ENCODE measurements at places on chromosomes 2 and 18.

DNA sequence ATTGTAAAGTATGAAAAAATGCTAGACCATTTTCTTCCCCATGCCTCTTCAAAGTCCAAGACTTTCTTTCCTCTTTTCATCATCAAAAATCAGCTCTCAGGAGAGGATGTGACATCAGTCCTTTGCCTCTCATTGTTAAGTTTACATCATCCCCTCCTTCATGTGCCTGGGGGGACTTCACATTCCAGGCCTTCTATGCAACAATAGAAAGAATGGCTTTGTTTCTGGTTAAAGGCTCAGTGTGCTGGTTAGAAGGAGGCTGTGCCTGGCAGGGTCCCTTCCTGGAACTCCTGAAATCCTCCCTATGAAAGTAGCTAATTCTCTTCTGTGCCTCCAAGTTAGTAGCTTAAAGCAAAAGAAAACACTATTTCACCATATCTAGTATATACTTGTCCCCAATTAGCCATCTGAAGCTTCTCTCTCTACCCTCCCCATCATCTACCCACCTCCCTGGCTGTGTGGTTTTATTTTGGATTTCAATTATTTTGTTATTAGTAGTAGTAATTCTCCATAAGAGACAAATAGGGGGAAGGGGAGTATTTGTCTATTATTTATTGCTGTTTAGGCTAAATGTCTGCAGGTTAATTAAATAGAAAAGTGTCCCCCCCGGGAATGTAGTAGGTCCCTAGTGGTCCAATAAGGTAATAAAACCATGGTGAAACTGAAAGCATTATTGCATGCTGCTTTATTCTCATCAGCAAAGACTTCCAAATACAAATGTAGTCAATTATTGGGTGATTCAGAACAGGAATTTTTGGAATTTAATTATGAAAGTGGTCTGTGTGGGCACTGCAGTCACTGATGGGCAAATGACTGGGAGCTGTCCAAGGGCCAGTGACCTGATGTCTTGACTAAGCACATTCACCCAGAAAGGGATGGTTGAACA lies 69.0 kb downstream of the CPO start:
- DNase-seq, result peak; percentile 22

- no peak for DNase-seq
These were observed 28.9 kb upstream of the IER3IP1 start for GRCh38 chr18:47204908-47205522.

- peak; percentile 60 for DNase-seq
These were observed 38.4 kb downstream of the EIF4E2 start for GRCh38 chr2:232588680-232589585.

GRCh38 chr2:45857867-45858520 lies 206.5 kb downstream of the PRKCE start:
- no peak for DNase-seq

GRCh38 chr2:75497256-75497655 lies 63.5 kb downstream of the EVA1A start:
- DNase-seq, result no peak

DNA sequence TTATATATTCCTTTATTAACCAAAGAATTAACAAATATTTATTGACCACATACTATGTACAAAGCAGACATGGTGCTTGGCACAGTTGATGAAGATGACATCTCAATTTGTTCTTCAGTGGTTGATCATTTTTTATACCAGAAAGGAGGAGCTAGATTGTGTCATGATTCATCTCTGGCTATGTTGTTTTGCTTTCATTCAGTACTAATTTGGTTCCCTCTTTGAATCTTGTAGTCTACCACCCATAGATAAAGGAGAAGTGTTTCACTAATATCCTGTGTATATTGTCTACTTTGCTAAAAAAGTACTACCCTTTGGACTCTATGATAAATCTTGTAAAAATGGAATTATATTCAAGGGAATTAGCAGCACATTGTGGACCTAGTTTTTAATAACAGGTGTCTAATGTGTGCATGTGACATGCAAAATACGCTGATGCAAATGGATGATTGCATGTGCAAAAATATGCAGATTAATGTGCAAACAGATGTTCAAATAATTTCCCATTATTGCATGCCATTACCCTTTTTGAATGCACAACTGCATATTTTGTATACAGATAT lies 313.2 kb upstream of the ZEB2 start:
- DNase-seq, result no peak

DNA sequence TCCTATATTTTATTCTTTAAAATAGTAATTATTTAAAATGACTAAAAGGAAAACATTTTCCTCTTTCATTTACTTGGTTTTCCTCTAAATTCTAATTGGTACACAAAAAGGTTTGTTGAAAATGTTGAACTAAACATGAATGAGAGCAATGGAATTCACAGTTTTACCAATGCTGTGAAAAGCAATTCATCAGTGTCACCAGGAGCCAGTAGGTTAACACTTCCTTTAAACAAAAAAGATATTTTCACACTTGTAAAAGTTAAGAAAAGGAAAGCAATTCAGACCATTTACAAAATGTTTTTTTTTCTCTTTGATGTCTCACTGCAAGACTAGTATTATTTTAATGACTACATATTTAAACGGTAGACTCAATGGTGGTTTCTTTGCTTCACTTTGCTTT lies 341.6 kb downstream of the RIT2 start:
- DNase-seq, result no peak

- DNase-seq, result no peak
These were observed 179.7 kb upstream of the SH3BP4 start for GRCh38 chr2:234771980-234772732.

DNA sequence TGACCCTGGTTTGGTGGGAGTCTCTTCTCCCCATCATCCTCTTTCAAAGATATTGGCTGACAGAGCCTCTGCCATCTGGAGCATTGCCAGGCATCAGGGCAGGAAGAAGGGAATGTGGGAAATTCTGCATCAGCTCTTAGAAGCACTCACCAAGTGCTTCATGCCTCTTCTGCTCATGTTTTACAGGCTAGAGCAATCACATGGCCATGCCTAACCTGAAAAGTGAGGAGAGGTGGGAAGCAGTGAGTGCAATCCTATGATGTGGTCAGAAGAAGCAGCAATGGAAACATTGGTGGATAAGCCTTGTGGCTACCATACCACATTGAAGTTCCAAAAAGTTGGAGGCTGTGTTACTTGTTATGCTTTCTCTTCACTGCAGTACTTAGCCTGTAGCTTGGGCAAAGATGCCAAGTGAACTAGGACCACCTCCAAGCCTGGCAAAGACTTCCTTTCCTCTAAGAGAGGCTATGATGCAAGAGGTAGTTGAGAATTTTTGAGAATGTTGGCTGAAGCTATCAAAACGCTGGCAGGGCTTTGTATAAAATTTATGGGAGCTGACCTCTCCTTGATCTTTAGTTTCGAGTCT lies 64.1 kb downstream of the BCL2L11 start:
- no peak for DNase-seq

DNA sequence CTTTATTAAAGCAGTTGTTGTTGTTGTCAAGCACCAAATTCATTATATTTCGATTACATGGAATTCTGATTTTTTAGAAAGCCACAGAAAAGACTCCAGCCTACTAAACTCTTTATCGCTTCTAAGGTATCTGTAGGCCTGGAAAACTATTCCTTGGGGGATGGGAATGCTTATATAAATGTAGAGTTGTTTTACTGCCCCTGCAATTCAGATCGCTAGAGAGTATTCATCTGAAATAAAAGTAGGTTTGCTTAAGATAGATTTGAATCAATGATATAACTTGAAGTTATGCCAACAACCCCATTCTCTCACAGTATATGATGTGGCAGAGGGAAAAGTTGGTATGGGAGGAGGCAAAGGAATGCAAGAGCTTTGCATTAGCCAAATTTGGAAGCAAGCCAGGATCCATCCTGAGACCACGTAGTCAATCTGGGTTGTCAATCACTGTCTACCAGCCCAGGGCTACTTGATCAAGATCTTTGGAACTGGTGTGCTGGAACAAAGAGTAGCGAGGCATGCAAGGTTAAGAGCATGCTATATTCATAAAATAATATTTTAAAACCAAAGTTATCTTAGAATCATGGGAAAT lies 95.9 kb downstream of the LYPD6B start:
- DNase-seq, result no peak

DNA sequence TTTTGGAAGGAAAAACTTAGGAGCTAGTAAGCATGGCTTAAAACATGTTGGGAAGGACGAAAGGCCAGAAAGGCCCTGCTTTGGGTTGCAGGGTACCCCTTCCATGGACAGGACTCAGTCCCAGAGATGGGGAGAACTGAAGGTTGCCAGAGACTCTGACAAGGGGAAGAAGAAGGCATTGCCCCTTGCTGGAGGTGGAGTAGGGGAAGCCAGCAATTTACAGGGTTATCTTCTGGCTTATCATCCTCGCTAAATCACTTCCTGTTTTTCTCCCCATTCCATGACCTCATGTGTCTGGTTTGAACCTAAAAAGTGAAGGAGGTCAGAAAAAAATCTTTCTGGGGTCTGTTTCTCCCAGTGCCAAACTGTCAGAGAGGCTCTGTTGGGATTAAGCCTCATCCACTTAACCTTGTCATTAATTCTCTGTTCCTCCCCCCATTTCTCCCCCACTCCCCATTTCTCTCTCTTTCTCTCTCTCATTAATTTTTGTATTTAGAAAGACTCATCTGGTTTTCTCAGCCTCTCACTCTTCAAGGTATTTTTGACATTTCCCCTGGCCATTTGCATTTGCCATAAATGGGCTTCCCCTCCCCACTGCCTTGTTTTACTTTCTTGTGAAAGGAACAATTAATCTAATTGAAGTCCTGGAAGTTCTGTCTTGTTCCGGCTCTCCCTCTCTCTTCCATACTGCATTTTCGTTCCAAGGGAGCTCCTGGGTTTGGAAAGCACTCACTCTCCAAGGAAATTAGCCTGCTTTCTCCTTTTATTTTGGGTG lies 17.4 kb downstream of the NRP2 start:
- DNase-seq, result no peak

DNA sequence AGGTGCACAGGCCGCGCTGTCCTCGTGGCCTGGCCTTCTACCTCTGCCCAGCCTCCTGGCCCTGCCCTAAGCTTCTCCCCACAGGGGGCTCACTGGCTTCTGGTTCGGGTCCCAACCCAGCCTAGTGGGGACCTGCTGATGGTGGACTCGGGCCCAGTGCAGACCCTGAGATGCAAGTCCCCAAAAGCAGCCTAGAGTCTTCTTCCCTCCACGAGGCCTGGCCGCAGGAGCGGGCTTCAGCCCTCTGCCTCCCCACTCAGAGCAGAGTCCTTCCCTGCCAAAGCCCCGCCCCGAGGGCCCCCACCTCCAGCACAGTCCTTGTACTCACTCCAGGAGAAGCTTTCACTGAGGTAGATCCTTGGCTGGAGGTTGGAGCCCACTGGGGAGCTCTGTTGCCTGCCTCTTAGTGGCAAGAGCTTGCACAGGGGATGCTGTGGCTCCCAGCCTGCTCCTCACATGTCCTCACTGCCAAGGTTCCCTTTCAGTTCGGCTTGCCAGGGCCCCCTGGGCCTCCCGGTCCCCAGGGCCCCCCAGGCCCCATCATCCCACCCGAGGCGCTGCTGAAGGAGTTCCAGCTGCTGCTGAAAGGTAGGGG lies 3.6 kb downstream of the ERFE start:
- no peak for DNase-seq

DNA sequence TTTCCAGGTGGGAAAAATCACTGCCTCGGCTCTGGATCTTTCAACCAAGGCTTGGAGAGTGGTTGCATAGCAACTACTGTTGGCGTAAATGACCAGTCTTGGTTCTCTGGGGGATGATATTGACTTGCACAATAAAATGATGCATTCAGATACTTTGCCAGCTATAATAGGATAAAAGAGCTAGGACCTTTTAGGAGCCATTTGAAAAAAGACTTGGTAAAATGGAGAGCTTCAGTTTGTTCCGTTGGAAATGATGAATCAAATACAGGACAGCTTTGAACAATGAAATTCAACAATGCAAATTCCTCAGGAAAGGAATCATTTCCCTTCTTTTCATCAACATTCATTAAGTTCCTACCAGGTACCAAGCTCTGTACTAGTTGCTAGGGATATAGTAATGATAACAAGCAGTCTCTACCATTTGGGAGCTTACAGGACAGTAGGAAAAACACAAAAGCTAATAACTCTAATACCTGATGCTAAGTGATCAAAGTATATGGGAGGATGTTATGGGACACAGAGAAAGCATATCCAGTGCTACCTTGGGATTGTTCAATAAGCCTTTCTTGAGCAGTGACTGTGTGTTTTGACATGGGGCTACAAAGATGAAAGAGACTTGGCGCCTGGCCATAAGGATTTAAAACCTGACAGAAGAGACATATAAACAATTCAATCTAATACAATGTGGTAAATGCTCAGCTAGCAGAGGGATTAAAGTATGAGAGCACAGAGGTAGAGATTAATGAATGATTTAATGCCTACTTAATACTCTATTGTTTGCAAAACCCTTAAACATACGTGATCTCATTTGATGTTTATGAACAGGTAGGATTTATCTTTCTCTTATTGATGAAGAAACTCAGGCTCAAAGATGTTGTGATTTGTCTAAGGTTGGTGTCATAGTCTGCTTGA lies 110.7 kb downstream of the QPCT start:
- DNase-seq, result no peak
